ENCODE measurements at places on chromosomes 16 and 17.

DNA sequence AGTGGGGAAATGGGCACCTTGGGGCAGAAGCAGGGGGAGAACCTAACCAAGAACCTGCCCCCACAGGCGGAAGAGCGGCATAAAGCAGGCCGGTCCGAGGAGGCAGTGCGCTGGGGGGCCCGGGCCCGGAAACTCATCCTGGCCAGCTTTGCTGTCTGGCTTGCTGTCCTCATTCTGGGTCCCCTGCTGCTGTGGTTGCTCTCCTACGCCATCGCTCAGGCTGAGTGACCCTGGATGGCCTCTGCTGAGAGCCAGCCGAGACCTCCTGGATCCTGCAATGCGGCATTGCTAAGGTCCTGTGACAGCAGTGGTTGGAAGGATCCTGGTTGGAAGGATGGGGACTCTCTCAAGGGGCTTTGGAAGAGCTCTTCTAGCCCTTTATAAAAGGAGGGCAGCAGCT lies 4.5 kb upstream of the PHKG2 start:
- no peak for DNase-seq

DNA sequence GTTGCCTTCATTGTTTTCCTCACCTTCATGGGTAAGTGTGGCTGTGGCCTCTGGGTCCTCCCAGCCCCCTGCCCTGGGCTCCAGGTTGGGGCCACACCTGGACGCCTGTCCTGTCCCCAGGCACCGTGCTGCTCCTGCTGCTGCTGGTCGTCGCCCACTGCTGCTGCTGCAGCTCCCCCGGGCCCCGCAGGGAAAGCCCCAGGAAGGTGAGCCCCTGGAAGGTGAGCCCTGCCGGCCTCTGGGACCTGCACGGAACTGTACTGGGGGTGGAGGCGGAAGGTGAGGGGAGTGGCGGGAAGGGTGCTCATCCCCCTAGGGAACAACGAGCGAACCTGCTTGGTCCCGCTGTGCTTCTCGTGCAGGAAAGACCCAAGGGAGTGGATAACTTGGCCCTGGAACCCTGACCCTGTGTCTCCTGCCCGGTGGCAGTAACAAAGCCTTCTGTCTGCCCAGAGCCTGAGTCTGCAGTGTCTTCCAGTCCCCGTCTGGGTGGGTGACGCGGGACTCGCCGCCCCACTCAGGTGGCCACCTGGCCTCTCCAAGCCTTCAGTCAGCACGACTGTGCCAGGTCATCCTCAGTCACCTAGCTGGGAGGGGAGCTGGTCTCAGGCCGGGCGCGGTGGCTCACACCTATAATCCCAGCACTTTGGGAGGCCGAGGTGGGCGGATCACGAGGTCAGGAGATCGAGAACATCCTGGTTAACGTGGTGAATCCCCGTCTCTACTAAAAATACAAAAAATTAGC lies 831 bp downstream of the SMIM22 start:
- no peak for DNase-seq

DNA sequence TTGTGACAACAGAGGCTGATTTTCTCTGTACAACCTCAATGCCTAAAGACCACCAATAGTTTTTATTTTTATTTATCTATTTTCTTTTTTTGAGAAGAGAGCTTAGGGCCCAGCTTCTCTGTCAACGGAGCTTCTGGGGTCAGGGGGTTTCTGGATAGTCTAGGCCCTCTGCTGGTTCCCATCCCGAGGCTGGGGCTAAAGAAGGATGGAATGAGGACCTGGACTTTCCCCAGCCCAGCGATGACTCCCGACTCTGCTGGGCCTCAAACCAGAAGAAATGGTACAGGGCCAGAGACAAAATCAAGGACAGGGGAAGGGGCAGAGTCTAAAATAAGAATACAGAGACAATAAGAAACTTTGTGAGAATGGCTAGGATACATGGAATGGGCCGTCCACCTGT lies 5.7 kb upstream of the TSPOAP1 start:
- DNase-seq = no peak

DNA sequence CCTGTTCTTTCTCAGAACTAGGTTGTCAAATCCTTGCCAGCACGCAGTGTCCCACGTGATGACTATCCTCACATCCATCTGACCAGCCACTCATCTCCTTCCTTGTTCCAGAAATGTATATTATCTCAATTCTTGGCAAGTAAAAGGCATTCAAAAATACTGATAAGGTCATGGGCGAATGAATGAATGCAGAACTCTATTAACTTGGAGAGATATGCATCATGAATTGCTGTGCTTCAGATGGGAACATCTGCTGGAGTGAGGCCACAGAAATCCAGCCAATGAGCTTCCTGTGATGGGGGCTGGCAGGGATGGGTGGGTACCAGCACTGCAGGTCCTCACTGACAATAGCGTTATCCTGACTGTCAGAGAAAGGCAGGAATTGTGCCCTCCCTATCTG lies 19.0 kb downstream of the FAHD1 start:
- no peak for DNase-seq
